SK-N-MC (cell line): ENCODE measurements at places on chromosomes 3 and 15.
A peak's percentile ranks its signal among the peaks of the same experiment; 100 is the strongest.

DNA sequence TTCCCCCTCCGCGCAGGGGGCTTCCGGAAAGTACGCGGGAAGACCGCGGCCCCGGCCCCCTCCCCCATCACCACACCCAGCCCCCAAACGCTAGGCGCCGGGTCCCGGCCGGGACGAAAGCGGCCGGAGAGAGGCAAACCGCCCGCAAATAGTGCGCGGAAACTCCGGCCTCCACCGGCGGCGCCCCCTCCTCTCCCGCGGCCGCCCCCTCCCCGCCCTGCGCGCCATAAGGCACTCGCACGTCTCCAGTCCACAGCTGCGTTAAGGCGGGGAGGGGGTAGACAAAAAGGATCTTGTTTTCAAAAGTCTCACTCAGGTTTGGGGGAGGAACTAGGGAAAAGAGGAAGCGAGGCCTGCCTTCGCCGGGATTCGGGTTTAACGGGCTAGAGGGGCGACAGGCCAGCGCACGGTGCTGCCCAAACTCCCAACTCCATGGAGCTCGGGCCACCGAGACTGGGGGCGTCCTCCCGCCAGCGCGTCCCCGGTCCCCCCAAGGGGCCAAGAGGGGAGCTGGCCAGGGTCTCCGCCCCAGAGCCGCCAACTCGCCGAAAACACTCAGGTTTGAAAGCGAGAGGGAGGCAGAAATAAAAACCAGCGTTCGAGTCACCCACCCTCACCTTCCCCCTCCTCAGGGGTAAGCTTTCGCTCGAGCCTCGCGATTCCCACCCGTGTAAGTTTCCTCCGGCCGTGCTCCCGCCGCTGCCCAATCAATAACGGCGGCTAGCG is 1.8 kb downstream of the ANP32A start:
- DNase-seq: no peak

DNA sequence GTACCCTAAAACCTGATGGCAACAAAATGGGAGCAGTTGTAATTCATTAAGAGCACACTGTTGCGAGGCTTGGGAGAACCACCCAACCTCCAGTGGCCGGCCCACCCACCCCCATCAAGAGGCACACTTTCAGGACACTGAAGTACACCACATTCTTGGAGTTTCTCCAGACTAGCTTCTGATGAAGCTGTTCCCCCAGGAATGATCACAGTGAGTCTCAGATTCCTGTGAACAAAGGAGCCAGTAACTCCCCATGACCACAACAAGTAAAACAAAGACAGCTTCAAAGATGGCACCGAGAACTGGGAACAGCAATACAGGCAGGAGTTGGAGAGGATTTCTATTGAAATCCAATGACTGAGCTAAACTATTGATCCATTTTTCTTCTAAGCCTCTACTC is 126.0 kb downstream of the ST8SIA2 start:
- no peak for DNase-seq

DNA sequence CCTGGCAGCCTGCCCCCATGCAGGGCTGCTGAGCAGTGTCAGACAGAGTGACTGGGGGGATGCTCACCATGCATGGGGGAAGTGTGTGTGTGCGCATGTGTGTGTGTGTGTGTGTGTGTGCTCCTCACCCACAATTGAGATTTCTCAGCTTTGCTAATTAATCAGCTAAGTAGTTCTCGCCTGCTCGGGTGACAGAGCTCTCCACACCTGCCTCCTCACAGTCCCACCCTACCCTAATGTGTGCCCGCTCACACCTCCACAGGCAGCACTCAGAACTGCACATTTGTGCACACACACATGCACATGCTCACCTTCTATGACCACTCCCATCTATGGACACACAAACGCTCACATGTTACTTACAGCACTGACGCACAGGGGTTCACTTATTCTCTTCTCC is 37.3 kb downstream of the CACNA2D2 start:
- DNase-seq: no peak

- DNase-seq: no peak
These were observed at the start of gene GP9 for GRCh38 chr3:129060276-129061022. GP9 (plus strand) TSS chr3:129060779; CDS start chr3:129061740, 961 bp downstream.

- no peak for DNase-seq
These were observed 7.0 kb downstream of the SCAPER start for GRCh38 chr15:76898102-76898501.

DNA sequence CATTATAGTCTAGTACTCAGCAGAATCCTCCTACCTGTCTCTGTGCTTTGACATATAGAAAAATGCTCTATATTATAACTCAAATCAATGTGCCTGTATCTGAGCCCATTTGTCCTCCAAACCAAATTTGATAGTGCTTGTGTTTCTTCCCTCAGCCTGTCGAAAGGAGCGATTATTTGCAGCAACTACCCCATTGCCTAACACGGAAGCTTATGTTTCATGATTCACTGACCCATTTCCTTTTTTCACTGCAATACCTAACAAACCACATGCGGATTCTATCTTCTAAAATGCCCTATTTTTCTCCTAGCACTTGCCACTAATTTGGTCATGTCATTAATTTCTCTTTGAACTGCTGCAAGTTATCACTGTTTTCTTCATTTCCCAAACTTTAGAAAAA is 1220.6 kb upstream of the CADM2 start:
- no peak for DNase-seq

DNA sequence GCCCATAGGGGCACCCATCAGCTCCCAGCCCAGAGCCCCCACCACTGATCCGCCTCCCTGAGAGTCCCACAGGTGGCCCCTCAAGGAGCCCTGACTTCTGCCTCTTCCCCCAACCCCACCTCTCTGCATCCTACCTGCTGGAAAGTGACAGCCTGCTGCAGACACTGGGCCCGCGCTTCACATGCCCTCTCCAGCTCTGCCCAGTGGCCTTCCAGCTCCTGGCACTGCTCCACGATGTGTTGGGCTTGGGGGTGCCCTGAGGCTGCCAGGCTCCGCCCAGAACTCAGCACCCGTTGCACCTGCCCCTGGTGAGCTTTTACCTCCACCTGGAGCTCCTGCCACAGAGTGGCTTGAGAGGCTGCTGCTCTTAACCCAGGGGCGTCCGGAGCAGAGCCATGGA is 20.1 kb downstream of the SPTBN5 start:
- DNase-seq: no peak

DNA sequence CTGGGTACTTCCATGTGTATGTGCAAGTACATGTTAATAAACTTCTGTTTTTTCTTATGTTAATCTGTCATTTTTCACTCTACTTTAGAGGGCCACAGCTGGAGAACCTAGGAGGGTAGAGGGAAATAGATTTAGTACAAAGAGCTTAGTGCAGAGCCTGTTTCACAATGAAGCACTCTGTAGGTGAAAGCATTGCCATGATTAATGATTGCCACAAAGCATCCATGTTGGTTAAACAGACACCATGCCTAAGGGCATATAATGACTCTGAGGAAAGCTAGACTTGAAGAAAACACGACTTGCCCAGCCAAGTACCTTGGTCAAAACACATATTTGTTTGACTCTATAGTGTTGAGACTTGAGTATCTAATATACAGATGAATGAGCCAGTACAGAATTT is 338.4 kb downstream of the FHIT start:
- no peak for DNase-seq

DNA sequence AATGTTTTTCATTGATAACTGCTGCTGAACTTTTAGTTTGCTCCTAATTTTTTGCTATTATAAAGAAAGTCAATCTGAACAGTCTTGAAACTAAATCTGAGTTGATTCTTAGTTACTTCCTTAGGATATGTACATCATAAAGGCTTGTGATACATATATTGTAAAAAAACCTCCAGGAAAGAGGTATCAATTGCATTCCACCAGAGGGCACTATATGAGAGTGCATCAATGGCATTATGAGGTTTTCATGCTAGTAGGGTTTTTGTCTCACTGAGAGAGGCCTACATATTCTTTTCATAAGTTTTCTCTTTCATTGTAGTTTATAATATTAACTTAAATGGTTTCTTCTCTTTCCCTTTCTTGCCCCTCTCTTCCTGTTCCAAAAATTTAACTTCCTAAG is 46.9 kb downstream of the PIK3R4 start:
- peak; percentile 10 for DNase-seq

DNA sequence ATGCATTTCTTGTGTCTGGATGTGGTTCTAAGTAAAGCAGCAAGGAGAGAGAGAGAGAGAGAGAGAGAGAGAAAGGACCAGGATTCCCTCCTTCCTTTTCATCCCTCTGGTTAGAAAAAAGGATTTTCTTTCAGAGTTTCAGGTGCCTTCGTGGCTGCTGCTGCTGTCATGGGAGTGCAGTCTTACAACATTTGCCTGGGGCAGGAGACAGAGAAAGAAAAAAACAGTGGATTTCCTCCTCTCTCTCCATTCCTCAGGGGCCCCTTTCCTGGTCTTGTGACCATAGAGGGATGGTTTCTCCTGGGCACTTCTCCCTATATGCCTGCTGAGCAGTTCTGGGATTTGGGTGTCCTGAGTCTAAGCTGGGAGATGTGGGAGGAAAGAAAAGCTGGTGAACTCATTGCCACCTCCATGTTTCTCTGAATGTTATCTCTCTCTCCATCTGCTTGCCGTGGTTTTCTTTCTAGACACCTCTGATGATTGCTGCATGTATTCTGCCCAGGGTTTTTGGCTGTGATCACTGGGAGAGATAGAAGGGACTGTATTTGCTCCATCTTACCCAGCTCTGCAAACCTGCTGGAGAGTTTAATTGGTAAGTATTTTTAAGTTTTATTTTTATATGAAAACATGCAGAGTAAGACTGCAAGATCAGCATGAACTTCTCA is 142.4 kb upstream of the RGMA start:
- no peak for DNase-seq

- no peak for DNase-seq
These were observed 419.3 kb downstream of the MAGI1 start for GRCh38 chr3:65619451-65619881.

DNA sequence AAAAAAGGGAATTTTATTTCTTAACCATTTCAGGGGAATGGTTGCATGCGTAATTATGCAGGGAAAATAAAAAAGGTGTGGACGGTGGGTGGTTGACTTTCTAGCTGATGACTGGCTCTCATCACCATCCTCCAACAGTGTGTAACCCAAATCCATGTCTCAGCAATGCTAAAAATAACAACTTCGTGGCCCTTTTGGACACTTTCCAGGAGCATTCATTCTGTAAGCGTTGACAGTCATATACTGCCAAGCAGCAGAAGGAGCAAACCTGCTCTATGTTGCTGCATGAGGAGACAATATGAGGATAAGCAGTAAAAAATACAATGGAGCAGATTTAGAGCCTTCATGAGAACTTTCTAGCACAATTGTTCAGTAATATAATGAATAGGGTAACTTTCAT is 189.1 kb downstream of the ANXA2 start:
- DNase-seq: no peak

- no peak for DNase-seq
These were observed 18.6 kb upstream of the SEC13 start for GRCh38 chr3:10339376-10339955.

- DNase-seq: no peak
These were observed 134.8 kb downstream of the MFSD1 start for GRCh38 chr3:158936530-158937113.

DNA sequence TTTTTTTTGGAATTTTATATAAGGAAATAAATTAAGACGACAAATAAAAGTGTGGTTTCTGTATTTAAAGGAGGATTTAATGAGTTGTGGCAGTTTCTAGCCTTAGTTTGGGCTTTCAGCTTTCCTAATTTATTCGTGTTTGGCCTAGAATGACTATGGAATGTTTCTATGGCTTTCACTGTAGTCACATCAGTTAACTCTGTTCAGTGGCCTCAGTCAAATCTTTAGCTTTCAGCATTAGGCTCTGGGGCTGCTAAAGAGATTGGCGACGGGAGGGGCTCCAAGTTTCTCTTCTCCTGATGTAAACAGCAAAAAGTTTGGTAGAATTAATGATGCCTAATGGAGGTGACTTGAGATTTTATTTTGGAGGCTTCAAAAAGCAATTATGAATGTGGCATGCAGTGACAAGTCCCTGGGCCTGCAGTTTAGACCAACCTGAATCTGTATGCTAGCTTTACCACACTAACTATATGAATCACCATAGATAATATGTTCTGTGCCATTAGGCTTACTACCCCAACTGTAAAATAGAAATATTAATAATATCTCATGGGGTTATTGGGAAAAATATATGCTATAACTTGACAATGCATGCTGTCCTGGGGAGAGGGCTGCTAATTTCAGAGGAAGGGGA is 47.1 kb upstream of the ADGRG7 start:
- no peak for DNase-seq

DNA sequence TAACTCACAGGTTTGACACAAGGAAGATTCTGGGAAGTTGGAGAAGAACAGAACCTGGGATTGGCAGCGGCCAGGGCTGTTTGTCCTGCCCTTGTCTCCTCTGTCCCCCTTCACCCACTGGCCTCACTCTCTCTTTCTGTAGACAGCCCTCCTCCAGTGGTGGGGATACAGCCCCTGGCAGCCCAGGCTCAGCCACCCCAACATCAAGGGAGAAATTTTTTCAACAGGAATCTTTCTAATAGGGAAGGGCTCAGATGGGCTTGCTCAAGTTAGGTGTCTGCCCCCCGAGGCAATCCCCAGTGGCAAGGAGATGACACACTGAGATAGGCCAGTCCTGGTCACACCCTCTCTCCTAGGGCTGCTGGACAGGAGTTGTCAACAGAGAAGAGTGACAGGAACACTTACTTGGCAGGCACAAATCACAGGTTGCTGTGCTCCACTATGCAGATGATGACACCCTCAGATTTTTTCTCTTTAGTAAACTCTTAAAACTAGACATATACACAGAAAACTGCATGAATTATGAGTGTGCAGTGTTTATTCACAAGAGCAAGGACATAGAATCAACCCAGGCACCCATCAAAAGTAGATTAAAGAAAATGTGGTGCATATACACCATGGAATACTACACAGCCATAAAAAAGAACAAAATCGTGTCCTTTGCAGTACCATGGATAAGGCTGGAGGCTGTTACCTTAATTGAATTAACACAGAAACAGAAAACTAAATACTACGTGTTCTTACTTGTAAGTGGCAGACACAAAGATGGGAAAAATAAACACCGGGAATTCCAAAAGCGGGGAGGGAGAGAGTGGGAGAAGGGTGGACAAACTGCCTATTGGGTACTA is 36.3 kb downstream of the PLA2G4D start:
- no peak for DNase-seq

- no peak for DNase-seq
These were observed 42.7 kb upstream of the ATP2B2 start for GRCh38 chr3:10547841-10548783.

DNA sequence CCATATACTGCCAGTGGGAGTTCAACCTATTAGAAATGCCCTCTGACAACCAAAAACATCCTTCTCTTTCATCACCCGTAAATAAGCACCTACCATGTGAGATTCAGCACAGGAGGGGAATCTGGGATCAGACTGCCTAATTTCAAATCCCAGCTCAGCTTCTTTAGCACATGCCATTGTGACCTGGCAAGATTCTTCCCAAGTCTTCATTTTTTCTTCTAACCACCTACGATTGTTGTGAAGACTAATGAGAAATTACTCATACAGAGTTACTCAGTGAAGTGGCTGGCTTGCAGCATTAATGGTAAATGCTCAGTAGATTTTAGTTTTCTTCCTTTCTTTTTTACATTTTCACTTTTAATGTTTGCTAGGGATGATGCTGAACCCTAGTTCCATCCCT is 176.7 kb downstream of the PDZRN3 start:
- DNase-seq: no peak

DNA sequence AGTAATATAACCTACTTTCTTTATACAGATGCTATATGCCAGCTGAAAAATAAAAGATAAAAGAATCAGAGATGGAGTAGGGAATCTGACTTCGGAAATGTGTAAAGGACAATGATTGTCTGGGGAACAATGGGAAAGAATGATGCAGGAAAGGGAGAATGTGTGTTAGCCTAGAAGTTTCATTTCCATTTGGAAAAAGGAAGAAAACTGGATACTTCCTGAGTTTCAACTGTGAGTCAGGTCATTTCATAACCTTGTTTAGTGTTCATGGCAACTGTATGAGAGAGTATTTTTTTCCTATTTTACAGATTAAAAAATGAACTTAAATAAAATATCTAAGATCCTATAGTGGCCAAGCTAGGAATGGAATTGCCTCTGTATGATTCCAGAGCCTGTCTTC is 261.3 kb upstream of the NECTIN3 start:
- no peak for DNase-seq
